CD4-positive, alpha-beta T cell treated with Interleukin-10 for 1 hour (primary cell): ENCODE measurements at places on chromosomes 4 and X.
A peak's percentile ranks its signal among the peaks of the same experiment; 100 is the strongest.

DNA sequence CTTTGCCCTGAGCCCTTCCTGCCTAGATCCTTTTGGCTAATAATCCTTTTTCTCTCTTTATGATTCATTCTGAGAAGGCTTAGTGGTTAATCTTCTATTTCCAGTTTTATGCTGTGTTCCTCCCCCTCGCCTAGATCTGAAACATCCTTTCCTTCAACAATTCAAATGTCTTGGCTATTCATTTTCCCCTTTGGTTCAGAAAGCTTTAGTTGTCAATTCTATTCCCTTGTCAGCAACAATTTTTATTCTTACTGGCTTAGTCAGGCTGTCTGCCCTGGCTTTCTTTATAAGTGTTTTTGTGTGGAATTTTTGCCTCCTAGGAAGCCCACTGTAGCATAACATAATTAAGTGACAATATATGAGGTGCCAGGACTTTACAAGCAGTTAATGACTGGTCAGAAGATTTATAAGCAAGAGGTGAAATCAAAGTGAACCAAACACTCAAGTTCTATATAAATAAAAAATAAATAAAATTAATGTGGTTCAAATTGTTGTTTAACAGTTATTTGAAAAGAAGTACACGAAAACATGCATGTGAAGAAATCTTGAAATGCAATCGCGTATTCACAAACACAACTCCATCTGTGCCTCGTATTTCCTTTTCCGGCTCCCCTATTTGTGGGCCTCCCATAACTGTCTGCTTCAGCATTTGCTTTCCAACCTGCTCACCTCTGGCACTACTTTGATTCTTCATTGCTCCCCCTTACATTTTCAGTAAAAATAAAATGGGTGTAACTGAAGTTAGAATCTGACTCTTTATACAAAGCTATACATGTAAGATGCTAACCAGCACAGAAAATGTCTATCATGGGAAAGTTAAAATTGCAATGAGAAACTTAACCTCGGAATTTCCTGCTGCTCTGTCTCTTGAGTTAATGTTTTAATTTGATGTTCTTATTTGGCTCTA lies 235.4 kb downstream of the SPRY1 start:
- no peak for DNase-seq

DNA sequence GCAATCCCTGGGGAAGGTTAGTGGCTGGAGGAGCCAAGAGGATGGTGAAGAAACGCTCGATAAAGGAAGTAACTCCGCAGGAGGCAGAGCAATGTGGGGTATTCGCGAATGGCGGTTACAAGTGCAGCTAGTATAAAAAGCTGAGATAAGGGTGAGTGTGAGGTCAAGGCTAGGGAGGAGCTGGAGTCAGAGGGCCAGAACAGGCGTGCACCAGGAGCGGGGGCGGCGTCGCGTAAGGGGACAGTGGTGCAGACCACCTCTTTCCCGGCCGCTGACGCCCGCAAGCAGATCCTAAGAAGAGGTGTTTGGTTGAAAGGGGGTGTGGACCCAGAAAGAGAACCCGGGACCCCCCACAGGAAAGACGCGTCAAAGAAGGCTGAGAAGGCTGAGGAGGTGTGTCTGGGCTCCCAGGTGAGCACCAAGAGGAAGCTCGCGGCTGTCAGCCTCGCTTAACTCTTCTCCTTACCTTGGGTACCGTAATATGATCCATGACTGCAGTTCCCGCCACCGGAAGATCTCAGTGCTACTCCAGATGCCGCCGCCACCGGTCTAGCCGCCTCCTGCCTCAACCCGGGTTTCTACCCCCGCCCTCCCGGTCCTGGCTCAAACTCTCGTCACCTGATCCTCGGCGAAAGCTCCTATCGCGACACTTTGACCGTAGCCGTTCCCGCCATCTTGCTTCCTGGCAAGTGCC lies at the start of gene MTMR8:
MTMR8 (minus strand) TSS at position 579 of the 694 bp plus-strand sequence; CDS start at position 490, 89 bp downstream.
- DNase-seq, result peak; percentile 83

GRCh38 chrX:13990126-13990800 lies 39.4 kb downstream of the GEMIN8 start:
- DNase-seq, result no peak

DNA sequence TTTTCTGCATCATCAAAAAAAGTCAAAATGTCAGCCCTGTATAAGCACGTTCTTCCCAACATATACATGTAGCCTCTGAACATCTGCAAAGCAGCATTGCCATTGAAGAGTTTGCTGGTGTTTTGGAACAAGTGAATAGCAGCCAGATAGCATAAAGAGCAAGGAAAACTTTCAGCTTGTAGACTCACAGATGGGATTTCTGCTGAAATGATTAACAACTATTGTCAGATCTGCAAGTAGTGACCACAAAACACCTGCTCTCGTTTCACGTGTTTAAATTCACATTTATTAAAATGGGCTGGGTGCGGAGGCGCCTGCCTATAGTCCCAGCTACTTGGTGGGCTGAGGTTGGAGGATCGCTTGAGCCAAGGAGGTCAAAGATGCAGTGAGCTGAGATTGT lies 123.7 kb downstream of the SPRY1 start:
- DNase-seq, result no peak

DNA sequence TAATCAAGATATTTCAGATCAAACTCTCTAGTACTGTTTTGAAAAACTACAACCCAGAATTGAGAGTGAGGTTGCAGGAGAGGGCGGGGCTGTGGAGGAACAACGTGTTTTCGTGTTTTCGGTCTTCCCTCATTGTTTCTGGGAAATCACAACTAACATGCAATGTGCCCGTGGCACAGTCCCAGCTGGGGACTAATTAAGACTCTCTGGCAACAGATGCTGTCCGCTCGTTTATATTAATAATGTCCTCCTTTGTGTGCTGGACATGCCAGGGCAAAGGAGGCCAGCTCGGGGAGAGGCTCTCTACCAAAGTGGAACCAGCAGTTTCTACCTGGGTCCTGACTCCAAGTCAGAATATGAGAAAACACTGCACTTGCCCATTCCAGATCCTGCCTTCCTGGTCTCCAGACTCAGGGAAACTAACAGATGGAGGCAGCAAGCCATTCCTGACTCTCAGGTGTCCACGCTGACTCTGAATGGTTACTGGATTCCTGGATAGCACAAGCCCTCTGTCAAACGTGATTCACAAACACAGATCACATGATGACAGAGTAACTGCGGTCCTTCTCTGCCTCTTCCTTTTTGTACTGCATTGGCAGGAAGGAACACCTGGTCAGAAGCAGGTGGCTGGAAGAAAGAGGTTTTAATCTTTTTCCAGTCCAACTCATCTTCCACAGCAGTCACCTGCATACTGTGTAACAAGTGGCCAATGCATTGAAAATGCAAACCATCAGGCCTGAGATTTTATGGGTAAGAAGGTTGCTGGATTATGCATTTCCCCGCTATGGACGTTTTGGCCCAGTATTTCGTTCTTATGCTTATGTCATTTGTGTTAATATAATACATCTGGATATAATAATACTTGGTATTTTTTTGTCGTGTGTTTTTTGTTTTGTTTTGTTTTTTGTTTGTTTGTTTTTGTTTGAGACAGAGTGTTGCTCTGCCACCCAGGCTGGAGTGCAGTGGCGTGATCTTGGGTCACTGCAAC lies 65.0 kb downstream of the COQ2 start:
- DNase-seq, result peak; percentile 70

DNA sequence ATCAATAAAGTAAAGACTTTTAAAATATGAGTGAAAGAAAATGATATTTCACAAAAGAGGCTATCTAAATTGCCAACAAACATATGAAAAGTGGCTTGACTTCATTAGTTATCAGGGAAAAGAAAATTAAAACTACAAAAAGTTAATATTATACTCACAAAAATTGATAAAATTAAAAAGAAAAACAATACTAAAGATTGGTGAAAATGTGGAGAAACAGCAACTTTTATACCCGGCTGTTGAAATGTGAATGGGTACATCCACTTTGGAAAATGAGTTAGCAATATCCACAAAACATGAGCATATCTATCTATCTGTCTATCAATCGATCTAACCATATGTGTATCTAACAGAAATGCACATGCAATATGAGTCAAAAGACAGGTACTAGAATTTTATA lies 122.3 kb downstream of the ANAPC10 start:
- DNase-seq, result no peak
